Heart right ventricle (tissue), 16 donors: ENCODE measurements at places on chromosomes 11 and 22. TPM values are rescaled to one million over a fixed set of nuclear protein-coding genes. Genes with fewer than 3 reads are reported as not detected.

Gene NDUFV1
- 295 TPM for polyA plus RNA-seq

Gene MS4A14
- 0.16 TPM for polyA plus RNA-seq

DNA sequence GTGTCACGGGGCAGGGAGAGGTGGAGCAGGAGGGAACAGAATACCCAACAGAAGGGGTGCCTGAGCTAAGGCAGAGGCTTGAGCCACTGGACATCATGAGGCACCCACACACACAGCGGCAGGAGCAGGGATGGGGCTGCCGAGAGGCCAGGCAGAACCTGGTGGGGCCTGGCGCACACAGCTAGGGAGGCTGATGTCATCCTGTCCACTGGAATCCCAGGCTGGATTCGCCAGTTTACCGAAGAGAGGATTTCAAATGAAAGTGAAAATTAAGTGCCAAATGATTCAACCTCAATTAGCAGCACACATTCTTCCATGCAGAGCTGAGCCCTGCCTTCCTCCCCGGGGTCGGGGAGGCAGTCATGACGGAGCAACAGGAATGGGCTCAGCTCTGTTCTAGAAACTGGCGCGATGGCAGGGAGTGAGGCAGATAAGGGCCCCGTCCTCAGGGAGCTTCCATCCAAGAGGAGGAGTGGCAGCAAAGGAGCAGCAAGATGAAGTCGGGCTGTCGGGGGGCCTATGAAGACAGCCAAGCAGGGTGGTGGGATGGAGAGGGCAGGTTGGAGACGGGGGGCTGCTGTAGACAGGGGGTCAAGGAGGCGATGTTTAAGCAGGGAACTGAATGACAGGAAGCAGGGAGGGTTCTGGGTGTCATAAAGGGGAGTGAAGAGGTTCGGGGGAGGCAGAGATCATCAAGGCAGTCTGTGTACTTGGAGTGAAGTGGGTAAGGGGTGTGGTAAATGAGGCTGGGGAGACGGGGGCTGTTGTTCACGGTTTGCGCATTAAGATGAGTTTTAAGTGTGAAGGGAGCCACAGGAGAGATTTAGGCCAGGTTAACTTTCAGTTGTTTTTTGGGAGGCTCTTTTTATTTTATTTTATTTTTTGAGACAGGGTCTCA lies 6.4 kb downstream of the RAC2 start:
- no peak for DNase-seq

GRCh38 chr11:78432058-78432515 lies 14.5 kb upstream of the GAB2 start:
- DNase-seq, result no peak

DNA sequence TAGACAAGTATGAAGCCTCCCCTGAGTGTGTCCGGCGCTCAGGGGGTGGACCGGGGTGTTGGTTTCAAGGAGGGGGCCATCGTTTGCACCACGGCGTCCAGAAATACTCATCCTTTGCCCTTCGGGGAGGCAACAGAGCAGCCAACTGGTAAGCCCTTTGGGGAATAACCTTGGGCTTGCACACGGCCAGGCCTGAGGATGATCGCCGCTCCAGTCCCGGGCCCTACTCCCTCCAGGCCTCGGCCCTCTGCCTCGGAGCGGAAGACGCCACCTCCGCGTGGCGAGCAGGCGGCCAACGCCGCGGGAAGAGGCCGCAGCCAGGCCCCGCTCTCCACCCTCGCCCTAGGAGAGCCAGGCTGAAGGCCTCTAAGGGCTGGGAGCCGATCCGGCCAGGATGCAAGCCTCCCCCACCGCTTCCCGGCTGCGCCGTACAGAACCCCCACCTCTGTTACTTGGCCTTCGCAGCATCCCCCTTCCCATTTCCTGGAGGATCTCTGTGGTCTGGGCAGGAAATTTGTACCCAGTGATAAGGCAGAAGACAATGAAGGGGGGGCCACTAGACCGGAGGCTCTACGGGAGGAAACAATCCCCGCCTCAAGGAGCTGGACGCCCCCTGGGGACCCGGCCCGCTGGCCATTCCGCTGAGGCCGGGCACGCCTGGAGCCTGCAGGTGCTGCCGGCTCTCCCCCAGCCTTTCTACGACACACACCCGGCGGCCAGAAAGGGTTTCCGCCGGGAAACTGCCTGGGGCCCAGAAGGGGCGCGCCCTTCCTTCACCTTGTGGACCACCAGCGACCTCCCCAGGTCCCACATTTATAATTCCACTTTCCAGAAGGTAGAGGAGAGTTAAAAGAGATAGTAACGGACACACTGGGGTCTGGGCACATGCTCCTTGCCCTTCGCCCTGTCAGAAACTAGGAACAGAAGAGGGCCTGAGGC lies 2.6 kb downstream of the ESAM start:
- DNase-seq, result peak; percentile 88

GRCh38 chr11:92482492-92483060 lies 258.0 kb downstream of the FAT3 start:
- DNase-seq, result no peak

DNA sequence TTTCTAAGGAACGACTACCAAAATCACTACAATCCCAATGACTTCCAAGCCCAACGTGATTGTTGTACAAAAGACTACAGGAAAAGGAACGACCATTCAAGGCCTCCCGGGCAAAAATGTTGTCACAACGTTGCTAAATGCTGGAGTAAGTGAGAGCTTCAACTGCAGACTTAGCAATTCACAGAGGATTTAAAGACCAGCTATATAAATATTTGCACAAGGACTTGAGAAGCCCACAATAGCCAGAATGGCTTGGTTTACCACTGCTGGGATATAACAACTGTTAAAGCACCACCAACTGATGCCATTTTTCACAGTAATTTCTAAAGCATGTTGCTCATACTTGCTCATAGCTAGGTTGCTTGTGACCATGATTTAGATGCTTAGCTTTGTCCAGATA lies 78.3 kb downstream of the EMSY start:
- DNase-seq, result no peak

DNA sequence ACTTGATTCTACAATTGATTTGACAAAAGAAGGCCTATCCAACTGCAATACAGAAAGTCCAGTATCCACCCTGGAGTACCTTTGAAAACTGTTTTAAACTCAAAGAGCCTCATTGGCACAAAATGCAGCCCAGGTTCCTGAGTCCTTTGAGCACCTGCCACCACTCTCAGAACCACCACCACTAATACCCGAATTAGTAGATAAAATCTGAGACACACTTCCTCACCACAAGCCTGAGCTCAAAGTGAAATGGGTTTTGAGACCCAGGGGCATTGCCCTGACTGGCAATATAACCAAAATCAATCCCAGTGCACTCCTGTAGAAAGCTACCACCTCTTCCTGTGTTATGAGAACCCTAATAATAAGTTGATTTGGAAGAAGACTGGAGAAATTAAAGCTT lies 215.7 kb downstream of the CSNK2A3 start:
- DNase-seq, result no peak

GRCh38 chr11:8638300-8638699 lies 44.2 kb downstream of the TRIM66 start:
- no peak for DNase-seq

GRCh38 chr11:126115127-126115495 lies 52.4 kb upstream of the CDON start:
- DNase-seq, result peak; percentile 84

GRCh38 chr11:22666325-22666687 lies at the start of gene GAS2:
GAS2 (plus strand) TSS chr11:22666611; CDS start chr11:22674870, 8,259 bp downstream.
- peak; percentile 11 for DNase-seq

DNA sequence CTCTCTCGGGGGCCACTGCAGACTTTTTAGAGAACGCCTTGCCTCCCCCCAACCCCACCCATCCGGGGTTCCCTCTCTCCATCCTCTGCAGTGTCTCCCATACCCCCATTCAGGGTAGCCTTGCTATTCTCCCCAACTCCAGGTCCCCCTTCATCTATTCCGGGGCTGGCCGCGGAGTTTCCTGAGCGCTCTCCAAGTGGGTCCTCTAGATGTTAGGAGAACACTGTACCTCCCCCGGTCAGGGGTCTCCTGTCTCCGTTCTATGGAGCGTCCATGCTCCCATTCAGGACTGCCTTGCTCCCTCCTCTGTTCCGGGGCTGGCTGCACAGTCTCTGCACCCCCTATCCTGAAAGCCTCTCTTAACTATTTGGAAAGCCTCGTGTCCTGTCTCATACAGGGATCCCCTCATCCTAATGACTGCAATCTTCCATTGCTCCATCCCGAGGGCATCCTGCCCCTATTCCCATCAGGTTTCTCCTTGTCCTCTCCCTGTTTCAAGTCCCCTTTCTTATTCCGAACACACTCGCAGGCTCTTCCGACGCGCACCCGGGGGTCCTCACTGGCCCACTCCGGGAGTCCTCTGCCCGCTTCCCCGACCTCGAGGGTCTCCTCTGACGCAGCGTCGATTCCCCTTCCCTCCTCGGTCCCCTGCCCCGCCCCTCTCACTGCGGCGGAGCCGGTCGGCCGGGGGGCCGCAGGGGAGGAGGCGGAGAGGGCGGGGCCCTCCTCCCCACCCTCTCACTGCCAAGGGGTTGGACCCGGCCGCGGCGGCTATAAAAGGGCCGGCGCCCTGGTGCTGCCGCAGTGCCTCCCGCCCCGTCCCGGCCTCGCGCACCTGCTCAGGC lies at the start of gene NEFH:
Gene NEFH, plus strand, starts transcription at position 802 of the 845 bp plus-strand sequence. CDS start 45 bp downstream, outside the sequence.
- no peak for DNase-seq

Gene WNT11
- 6.7 TPM for polyA plus RNA-seq

Gene CLDN5
- 102 TPM for polyA plus RNA-seq

DNA sequence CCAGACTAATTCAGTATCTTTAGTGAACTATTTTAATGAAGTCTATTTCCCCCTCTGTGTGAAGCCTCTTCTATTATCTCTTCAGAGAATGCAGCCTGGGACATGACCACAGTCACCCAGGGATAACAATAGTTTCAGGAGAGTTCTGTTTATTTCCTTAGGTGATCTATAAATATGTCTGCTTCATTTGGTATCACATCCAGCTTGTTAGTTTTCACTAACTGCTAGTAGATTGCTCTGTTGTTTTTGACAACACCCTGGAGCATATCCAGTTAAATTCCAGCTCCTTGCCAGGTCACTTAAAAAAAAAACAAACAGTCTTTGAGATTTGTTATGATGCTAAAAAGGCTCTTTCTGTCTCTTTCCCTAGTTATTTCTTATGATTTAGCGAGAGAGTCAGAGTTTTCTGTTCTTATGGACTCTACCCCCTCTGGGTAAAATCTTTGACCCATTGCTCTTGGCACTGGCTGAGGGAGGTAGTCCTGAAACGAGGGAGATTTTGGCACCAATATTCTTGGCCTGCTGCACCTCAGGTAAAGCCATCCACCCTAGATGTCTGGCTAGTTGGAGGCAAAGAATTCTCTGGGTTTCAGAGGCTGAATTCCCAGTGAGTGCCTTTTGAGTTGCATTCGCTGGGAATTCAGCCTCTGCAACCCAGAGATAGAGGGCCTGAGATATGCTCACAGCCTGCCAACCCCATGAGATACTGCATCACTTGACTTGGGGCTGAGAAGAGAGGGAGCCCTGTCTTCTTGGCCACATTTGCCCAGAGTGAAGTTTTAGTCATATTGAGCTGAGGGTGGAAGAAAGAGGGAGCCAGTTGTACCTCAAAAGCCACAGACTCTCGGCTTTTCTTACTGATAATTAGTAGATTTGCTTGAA lies 159.1 kb downstream of the PGR start:
- no peak for DNase-seq

Gene MS4A3
- not detected for polyA plus RNA-seq

GRCh38 chr22:43658823-43659222 lies 153.3 kb downstream of the EFCAB6 start:
- DNase-seq, result no peak

DNA sequence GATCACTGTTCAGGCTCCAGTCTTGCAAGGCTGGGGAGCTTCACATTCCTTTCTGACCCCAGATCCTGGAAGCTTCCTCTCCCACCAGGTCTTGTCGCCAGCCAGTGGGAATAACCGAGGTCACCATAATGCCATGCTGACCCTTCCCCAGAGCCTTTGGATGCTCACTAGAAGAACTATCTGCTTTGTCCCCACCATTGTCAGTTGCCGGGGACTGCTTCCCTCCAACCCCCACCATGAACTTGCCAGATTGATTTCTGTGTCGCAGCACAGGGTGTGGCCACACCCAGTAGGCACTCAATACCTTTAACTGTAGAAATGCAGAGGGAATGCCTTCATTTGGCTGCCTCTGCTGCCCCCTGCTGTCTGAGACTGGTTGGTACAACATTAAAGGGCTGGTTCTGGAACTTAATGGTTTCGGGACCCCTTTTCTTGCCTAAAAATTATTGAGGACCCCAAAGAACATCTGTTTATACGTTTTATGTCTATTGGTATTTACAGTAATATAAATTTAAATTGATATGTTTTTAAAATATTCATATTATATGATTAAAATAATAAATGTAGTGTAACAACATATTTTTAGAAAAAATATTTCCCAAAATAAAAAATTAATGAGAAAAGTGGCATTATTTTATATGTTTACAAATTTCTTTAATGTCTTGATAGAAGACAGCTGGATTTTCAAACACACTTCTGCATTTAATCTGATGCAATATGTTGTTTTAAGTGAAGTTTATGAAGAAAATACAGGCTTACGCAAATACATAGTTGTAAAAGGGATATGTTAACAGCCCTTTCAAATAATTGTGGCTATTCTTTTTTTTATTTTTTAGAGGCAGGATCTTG lies 6.7 kb upstream of the GDPD5 start:
- peak; percentile 62 for DNase-seq

Gene C11orf16
- polyA plus RNA-seq, result not detected

DNA sequence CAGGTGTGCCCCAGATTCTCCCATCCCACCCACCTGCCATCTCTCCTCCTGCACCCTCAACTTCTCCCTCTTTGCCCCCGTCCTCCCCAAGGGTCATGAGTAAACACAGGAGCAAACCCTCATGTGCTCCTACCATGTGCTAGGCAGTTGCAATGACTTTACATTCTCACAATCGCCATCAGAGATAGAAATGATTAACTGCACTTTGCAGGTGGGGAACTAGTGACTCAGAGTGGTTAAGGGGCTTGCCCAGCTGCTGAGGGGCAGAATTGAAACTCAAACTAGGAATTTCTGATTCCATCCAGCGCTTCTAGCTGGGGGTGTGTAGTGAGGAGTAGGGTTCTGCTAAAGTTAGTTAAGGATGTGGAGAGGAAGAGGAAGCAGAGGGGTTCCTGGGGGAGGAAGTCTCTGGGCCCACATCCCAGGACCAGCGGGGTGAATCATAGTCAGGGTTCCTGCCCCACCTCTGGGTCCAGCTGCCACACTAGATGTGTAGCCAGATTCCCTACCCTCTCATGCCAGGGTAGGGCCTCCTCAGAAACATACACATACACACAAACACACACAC lies 16.0 kb upstream of the PRG2 start:
- DNase-seq, result peak; percentile 25

DNA sequence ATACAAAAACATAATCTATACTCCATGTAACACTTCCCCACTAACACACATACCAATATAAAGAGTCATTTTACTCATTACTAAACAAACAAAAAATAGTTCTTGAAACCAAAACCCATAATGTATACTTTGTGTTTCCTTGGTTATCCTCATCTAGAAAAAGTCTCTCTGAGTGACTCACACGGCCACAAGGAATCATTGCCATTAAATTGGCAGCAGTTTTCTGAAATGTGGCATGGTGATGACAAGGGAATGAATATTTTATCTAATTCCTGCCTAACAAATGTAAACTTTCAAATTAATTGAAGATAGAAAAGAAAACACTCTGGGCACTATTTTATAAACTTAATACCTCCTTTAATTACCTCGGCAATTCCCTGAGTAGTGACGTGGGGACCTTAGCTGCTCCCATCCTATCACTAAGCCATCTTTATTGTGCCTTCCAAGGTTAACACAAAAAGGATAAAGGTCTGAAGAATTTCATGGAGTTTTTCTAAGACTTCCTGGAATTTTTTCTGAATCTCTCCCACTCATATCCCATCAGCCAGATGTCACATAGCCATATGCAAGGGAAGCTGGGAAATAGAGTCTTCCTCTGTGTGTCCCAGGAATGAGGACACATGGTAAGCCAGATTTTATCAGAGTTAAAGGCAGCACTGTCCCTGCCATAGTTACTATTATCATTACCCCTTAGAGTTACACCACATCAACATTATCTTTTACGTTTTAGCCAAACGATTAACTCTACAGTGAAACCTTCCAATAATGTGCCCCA lies 857.2 kb upstream of the TENM4 start:
- DNase-seq, result no peak
